Occipital lobe (tissue), 3 donors: ENCODE measurements at places on chromosomes 4 and X.

- no peak for DNase-seq
Measured at GRCh38 chrX:110258552-110258951, 59.3 kb downstream of the AMMECR1 start.

GRCh38 chr4:17109126-17109525, 210.7 kb upstream of the LDB2 start:
- DNase-seq = no peak

DNA sequence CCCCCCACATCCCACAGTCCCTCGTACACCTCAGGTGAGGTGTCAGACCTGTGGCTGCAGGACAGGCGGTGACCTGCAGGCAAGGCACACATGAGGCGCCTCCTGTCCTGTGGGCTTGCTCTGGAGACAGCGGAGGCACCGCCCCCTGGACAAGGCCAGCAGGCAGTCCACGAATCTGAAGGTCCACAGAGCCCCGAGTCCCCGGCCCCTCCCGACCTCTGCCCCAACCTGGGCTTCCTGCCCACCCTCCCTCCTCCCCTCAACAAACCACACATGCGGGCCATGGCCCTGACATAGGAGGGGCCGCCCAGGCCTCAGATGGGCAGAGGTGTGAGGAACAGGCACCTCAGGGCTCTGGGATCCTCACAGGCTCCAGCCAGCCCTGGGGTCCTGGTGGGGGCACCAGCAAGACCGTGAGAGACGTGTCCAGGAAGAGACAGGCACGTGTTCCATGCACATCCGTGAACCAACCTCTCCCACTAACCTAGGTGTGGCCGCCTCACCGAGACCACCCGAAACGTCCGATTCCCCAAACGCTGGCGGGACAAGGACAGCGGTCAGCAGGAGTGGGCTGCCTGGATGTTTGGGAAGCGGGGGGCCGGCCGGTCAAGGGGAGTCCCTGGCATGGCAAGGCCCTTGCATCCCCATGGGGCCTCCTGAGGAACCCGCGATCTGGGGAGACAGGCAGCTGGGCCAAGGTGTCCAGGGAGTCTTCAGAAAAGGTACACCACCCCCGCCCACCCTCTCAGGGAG, 25.8 kb downstream of the CTBP1 start:
- DNase-seq = no peak

DNA sequence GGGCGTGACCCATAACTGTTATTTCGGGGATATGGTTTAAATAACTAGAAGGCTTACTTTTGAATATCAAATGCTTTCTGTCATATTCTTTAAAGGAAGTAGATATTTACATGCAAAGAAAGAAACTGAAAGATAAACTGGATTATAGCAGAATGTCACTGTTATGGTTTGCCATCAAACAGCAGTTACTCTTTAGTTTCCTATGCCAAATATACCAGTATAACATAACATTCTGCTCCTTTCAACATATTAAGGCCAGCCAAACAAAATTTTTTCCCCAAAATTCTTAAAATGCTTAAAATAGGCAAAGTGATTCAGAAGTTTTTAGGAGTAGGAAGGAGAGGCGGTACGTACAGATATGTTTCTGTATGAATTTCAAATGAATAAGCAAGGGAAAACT, 27.0 kb downstream of the KDM6A start:
- no peak for DNase-seq

DNA sequence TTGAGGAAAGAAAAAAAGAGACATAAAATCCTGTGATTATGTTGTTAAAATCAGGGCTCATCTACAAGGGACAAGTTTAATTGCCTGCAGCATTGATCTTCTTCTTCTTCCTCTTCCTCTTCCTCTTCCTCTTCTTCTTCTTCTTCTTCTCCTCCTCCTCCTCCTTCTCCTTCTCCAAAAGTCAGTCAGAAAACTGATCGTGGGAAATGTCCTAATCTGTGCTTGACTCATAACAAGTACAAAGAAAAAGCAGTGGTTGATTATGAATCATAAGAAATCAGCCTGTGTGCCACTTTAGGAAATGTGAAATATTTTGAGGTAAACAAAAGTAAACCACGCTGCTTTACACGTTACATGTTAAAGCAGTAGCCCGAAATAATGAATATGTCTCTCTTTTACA, 2.7 kb upstream of the ATP10D start:
- no peak for DNase-seq

GRCh38 chrX:139883984-139884383, 48.9 kb downstream of the ATP11C start:
- DNase-seq = no peak

GRCh38 chr4:62194342-62194741, 994.2 kb downstream of the ADGRL3 start:
- DNase-seq = no peak

DNA sequence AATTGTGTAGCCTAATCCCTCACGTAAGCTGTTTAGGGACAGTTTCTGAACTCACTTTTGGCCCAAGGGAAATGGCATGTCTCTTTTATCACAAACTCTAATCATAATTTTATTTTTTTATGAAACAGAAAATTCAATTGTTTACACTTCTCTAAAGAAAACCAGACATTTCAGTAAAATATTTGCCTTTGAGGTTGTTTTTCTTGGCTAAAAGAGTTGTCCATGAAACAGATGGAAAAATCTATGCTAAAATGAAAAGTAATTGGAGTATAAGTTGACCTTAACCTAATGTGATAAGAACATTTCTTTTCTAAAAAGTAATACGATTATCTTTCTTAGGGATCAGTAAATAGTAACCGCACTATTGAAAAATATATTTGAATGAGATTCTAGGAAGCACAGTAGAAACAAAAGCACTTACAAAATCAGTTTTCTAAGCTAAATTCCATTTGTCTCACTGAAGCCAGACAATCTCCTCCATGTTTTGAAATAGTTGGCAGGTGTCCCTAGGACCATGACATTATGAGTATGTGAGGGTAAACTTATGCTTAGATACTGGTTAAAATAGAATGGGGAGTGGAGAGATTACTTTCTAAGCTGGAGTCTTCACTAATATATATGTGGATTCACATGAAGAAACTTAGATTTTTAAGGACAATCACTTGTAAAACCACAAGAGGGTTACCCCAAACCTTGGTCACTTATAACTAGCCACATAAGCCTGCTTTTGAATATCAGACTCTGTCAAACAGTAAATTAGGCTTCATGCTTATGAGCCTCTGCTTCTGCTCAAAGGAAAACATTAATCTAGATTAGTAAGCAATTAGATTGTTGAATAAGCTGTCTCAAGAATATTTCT, 20.1 kb upstream of the TET2 start:
- DNase-seq = no peak

DNA sequence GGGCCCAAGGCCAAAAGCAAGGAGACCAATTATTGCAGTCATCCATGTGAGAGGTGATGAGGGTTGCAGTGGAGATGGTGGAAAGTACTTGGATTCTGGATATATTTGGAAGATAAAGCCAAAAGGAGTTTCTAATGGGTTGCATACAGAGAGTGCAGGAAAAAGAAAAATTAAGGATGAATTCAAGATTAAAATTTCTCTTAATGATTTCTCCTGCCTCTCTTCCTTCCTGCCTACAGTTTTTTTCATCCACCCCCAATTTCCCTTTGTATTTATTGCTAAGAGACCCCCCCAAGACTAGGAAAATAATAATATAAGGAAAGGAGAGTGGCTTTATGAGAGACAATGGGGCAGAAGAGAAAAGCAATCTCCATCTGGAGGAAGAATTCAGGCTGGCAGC, 8.6 kb upstream of the FGF5 start:
- DNase-seq = no peak

- no peak for DNase-seq
Measured at GRCh38 chr4:6912441-6912840, 2.8 kb downstream of the TBC1D14 start.

DNA sequence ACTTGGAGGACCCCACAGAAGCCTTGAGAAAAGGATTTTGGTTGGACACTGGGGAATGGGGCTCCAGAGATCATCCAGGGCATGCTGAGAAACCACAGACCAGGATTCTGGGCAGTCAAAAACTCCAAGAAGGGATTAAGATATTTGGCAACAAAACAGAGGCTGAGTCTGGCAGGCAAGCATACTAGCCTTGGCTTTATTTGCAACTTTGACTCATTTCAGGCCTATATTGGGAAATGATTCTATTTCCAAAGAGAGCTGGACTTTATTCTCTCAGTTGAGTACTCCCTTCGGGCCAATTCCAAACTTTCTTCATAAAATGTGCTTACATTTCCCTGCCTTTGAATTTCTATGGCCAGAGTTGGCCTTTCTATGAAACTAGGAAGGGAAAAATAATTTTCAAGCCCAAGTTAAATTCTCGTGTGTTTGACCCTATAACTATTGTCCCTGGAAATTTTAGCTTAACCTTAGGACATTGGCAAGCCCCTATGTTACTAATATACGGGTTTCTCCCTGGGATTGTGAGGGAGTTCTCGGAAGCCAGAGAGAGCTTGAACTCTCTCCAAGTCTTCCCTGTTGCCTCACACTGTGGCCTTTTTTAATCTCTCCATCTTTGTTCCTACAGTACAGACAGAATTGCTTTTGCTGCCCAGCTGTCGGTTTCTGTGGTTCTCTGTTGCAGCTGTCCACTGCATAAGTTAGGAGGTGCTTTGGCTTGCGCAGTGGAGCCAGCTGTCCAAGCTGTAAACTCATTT, 112.6 kb upstream of the FAM9A start:
- DNase-seq = no peak

GRCh38 chr4:157072002-157072401, 3.9 kb upstream of the GLRB start:
- DNase-seq = no peak

GRCh38 chr4:185005219-185005819, 13.0 kb upstream of the HELT start:
- DNase-seq = peak; percentile 68

DNA sequence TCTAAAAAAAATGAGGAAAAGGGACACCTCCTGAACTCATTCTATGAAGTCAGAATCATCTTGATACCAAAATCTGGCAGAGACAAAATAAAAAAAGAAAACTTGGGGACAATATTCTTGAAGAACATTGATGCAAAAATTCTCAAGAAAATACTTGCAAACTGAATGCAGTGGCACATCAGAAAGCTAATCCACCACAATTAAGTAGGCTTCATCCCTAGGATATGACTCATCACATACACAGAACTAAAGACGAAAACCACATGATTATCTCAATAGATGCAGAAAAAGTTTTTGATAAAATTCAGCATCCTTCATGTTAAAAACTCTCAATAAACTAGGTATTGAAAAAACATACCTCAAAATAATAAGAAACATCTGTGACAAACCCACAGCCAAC, 98.3 kb downstream of the FAM47B start:
- DNase-seq = no peak

DNA sequence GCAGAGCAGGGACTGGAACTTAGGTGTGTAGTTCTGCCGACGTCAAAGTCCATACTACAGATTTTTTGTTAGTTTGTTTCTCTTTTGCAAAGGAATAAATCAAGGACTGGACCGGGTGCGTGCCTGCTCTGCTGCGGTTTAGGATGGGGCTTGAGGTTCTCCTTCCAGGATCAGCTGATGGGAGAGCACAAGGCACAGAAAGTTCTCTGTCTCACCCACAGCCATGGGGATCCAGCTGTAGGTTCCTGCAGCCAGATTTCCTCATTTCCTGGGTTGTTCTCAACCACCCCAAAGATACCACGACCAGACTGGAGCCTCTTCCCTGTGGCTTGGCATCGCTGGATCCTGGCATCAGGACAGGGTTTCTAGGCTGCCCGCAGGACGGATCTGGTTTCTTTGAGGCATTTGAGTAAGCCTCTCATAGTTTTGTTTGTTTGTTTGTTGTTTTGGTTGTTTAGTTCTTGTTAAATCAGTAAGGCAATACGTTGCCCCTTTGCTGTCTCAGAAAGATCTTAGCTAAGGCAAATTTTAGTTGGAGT, 789 bp upstream of the SRPX start:
- DNase-seq = no peak

- DNase-seq = peak; percentile 1
Measured at GRCh38 chrX:123731987-123732669, 724 bp downstream of the THOC2 start.

DNA sequence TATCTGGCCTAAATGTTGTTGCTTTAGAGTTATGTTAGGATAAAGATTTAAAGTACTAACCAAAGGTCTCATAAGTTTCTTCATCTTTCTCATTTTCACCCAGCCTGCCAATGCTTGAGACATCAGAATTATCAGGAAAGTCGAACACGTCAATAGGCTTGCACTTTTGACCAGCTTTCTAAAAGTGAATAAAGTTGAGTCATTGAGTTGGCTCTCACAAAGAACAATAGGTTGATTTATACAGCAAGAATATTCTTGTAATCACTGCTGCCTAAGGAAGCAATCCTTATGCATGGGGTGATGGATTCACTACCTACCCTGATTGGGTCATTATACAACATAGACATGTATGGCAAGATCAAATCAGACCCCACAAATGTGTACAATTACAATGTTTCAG, 5.0 kb downstream of the CENPU start:
- DNase-seq = no peak

DNA sequence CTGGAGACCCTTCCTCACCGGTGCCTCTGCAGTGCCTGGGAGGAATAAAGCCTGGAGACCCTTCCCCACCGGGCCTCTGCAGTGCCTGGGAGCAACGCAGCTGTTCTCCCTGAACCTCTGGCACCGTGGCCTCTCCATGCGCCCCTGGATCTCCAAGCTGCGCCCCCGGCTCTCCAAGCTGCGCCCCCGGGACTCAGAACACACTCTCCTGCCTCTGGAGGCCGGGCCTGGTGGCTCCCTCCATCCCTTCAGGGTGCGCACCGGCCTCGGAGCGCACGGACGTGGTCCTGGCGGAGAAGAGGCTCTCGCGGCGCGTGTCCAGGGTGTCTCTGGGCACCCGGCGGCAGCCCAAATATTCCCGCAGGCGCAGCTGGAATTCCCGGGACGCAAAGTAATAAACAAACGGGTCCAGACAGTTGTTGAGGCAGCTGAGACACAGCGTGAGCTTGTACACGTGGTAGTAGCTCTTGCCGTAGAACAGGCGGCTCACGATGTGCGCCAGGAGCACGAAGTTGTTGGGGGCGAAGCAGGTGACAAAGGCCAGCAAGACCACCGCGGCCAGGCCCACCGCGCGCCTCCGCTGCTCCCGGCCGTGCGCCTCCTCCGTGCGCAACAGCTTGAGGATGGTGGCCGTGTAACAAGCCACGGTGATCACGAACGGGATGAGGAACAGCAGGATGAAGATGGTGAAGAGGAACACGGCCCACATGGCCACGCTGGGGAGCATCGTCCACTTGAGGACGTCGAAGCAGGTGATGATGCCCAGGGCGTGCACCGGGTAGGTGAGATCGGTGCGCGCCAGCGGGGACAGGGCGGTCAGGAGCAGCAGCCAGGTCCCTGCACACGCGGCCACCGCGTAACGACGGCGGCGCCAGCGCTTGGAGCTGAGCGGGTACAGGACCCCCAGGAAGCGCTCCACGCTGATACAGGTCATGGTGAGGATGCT, 12.8 kb upstream of the ASMTL start:
- no peak for DNase-seq

DNA sequence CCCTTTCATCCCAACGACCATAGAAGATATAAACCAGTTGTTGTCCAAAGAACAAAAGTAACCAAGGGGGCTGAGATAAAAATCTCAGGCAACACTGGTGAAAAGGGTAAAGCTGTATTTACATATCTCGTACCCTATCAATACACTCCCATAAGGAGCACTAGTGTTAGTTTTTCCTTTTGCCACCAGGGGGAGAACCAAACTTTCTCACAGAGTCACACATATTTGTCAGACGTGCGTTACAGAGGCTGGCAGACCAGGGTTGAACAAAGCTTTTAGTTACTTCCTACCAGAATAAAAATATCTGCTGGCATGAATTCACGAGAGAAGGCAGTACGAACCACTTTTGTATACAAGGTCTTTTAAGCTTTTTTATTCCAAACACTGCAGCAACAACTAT, 88.3 kb downstream of the AMELX start:
- DNase-seq = no peak
